ENCODE measurements at places on chromosomes 7 and 10.

GRCh38 chr7:104156842-104157277, 51.0 kb downstream of the ORC5 start:
- DNase-seq = peak; percentile 25

- no peak for DNase-seq
Observed at GRCh38 chr10:1331560-1331959, 275.4 kb downstream of the WDR37 start.

- no peak for DNase-seq
Observed at GRCh38 chr10:71754562-71754961, 18.8 kb downstream of the VSIR start.

DNA sequence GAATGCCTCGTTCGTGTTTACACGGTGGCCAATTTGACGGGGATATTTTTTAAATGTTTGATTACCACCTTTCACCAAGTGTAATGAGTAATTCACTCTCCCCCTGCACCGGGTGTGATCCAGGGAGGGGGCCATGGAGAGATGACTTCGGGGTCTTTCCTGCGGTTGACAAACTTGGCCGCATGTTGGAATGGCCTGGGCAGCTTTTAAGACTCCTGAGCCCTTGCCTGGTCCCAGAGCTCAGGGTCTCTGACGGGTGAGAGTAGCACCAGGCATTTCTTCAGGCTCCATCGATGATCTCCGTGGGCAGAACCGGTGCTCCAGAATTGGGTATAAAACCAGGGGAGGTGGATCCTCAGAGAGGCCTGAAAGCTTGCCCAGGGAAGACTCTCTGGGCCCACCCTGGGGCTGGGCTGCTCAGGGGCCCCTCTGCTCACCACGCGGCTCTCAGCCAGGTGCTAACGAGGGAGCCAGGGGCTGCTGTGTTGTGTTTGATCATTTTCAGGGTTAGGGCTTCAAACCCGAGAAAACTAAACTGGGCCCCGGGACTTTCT, 882 bp downstream of the ZNF282 start:
- no peak for DNase-seq

DNA sequence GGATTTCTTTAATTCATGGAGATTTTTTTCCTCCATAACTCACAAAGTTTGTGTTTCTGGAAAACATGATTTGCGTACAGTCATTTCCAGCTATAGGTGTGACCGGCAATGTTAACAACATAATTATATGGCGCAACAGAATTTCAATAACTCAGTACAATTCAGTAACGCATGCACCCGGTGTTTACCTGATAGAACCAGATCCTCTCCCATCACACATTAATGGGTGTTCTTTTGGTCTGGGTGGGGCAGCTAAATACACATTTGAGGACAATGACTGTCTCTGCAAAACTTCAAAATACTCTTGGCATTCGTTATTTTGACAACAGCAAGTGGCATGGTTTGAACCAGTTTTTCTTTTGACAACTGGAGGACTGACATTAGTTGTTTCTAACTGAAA, 102.3 kb downstream of the KLF6 start:
- no peak for DNase-seq

- peak; percentile 37 for DNase-seq
Observed at GRCh38 chr7:70132226-70132851, 534.1 kb downstream of the AUTS2 start.

DNA sequence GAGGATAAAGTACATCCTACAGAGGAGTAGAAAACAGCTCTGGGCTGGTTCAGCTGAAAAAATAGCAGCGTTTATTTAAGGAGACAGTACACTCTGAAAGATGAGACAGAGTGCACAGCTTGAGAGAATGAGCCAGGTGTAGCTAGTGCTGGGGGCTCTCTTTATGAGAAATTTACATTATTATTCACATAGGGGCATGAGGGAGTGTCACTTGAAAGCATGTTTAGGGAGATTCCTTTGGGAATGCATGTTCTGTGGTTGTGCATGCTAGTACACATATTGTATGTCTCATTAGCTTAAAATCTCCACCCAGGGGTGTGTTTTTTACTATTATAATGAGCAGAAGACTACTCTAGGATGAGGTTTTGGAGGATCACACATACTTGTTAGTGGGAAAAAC, 1224.4 kb downstream of the REEP3 start:
- no peak for DNase-seq

DNA sequence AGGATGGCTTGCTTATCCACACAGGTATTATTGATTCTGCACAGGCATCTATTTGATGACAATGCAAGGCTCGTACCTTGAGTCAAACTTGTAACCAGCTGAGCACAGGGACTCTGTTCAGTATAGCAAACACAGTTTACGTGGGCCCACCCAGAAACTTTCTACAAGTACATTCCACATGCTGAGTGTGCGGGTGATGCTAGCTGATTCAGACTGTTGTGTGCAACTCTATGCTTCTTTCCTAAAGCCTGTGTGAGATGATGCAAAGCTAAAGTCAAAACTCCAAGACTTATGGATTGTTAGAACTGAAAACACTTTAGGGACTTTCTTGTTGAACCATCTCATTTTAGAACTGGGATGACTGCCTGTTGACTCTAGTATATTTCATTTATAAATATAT, 21.5 kb upstream of the CALD1 start:
- no peak for DNase-seq

- DNase-seq = no peak
Observed at GRCh38 chr7:3648276-3648675, 347.2 kb downstream of the SDK1 start.
